ENCODE measurements at places on chromosomes 2 and 18. TPM values are rescaled to one million over a fixed set of nuclear protein-coding genes. Genes with fewer than 3 reads are reported as not detected.

Gene C2orf74
- 17.1 TPM for total RNA-seq

Gene ARHGAP28
- total RNA-seq: 19.3 TPM

Gene ATF2
- total RNA-seq: 40.9 TPM

Gene CPO
- total RNA-seq: 0.11 TPM
